ENCODE measurements at places on chromosomes 7 and 10. TPM values are rescaled to one million over a fixed set of nuclear protein-coding genes. Genes with fewer than 3 reads are reported as not detected.

GRCh38 chr10:112526139-112526538 is 79.1 kb downstream of the VTI1A start:
- DNase-seq: no peak

- no peak for DNase-seq
Observed at GRCh38 chr7:6256677-6257535, 15.5 kb downstream of the CYTH3 start.

DNA sequence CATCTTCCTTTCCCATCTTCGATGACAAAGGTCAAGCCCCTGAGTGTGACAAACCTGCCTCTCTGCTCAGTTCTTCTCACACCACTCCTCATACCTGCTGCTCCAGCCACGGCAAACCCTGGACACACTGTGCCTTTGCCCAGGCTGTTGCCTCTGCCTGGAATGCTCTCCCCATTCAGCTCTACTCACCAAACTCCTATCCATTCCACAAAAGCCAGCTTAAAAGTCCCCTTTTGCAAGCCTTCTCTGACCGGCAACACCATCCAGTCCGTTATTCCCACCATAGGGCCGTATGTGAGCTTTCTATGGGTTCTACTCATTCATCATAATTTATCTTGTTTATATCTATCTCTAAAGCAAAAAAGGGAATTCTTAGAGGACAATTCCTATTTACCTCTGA is 15.2 kb downstream of the GFRA1 start:
- DNase-seq: no peak

GRCh38 chr7:5213286-5213645 is 23.2 kb downstream of the WIPI2 start:
- no peak for DNase-seq

- DNase-seq: no peak
Observed at GRCh38 chr10:125953778-125954385, 57.5 kb downstream of the FANK1 start.

Gene EBLN1
- polyA plus RNA-seq: not detected

DNA sequence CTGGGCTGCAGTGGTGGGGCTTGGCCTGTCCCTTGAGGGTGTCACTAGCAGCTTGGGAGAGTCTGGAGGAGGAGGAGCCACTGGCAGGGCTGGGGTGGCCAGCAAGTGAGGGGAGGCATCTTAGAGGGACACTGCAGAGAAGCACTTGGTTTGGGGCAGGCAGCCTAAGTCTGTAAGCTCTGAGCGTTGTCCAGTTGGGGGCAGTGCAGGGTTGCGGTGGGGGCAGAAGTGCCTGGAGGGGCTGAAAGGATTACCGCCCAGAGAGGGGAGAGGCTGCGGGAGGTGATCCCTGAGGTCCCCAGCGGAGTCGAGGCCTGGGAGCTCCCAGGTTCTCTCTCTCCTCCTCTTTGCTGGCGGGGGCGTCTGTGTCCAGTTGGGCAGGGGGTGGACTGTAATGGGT is 7.4 kb downstream of the ADCYAP1R1 start:
- DNase-seq: no peak

DNA sequence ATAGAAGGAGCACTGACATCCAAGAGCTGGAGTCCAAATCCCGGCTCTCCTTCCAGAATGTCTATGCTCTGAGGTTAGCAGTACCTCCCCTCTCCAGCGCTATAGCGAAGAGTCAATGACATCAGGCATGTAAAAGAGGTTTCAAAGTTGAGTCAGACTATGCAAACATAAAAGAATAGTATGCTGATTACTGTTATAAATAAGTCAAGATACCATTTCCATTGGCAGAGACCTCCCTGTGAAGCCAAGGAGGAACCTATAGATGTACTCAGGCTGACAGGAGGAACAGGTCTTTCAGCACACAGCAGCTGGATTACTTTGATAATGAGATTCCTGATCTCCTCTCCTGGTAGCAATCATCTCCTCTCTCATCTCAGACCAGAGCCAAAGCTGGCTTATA is 103.9 kb upstream of the EFCAB10 start:
- DNase-seq: no peak

DNA sequence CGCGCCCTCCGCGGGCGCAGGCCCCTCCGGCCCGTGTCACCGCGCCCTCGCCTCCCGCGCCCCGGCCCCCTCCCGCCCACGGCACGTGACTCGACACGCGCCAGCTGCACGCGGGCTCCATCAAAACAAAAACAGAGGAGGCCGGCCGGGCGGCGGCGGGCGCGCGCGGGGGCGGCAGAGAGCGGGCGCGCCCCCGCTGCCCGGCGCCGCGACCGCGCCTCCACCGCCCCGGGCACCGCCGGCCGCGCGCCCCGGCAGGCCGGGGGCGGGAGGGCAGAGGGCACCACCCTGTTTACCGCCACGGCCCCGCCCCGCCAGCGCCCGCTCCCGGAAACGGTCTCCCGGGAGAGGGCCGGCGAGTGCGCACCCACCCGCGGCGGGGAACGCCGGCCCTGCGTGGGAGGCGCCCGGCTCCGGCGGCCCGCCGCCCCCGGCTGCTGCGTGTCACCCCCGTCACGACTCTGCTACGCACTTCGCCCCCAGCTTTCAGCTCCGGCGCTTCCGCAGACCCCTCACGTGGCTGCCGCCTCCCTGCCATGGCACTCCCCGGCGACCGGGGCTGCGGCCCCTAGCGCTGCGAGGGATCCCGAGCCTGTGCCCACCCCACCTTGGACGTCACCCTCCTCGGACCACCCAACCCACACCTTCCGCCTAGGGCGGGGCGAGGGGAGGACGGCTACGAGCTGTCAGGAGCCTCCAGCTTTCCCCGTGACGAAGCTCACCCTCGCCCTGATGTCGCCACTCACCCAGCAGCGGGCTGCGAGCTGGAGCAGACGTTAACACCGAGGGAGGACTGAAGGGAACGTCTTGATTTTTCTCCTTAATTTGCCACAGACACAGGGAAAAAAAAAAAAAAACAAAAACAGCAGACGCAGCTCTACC is 221.6 kb upstream of the MKLN1 start:
- DNase-seq: peak; percentile 49

DNA sequence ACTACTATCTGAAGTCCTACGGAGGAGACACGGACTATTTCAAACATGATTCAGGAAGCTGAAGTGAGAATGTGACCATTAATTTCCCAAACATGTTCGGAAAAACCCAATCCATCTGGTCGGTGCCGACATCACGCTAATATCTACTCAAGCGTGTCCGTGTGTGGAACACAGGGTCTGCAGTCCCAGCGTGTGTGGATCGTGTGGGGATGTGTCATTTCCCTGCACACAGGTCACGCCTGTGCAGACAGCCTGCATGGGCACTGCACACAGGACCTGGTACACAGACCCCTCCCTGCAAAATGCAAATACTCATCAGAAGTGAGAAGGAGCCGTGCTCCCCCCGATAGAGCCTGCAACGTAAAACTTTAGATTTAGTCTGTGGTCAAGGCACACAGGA is 57.8 kb downstream of the CARD11 start:
- no peak for DNase-seq

DNA sequence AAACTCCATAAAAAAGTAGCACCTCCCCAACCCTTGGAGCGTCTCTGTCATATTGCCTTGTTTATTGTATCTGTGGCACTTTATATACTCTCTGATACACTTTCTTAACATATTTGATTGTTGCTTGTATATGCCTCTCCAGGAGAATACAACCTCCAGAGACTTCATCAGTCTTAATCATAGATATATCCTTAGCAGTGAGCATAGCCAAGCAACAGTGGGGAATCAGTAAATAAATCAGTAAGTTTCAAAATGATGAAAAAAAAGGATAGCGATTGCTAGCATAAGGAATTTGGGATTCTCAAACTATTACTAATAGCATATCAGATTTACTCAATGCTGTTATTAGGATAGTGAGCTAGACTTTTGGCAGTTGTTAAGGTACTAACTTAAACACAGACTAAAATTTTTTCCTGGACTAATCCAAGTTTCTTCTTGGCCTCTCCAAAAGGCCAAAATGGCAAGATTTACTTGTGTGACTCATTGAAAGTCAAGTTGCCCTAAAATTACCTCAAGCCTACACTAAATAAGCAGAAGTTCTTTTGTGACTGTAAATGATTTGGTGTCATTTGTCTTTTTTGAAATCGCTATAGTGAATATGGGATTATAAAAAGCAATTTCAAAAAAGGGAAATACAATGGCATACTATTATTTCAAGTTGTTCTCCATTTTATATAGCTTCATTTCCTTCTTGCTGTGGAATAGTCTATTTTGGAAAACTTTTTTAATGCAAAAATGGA is 177.9 kb downstream of the CHN2 start:
- DNase-seq: no peak

GRCh38 chr7:46960970-46961369 is 620.9 kb downstream of the TNS3 start:
- DNase-seq: no peak

DNA sequence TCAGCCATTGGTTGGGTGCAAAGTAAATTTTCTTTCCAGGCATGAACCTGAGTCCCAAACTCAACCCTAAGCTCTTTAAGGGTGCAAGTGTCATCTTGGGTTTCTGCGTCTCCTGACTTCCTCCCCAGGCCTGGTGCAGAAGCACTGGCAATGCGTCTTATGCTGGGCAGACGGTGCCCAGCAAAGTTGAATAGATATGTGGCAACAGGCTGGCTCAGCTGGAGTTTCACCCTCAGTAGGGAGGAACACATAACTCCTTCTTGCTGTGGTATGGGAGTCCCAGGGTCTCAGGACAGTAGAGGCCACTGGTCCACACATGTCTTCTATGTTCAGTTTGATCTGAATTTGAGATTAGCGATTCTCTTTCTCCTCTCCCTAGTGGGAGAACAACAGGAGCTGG is 181.3 kb downstream of the RPS24 start:
- DNase-seq: no peak

- no peak for DNase-seq
Observed at GRCh38 chr10:44467900-44468299, 83.0 kb upstream of the CXCL12 start.

- DNase-seq: no peak
Observed at GRCh38 chr7:29500719-29501118, 62.9 kb upstream of the PRR15 start.

DNA sequence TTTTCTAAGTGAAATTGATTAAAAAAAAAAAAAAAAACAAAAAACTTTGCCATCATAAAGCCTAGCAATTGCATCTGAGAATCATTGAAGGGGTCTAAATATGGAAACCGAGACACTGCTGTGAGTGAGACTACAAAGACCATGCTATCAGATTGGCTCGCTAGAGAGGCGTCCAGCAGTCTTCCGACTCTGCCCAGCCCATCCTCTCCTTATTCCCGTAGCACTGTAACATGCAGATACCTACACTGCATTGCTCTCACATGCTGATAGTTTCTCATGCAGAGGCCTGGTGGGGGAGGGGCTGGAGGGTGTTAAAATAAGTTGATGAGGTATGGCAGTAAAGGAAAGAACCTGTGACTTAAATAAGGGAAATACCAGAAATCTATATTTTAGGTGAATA is 130.7 kb downstream of the NRF1 start:
- no peak for DNase-seq

Gene ANKRD16
- polyA plus RNA-seq: 10.6 TPM

Gene GDF2
- polyA plus RNA-seq: 0.20 TPM

DNA sequence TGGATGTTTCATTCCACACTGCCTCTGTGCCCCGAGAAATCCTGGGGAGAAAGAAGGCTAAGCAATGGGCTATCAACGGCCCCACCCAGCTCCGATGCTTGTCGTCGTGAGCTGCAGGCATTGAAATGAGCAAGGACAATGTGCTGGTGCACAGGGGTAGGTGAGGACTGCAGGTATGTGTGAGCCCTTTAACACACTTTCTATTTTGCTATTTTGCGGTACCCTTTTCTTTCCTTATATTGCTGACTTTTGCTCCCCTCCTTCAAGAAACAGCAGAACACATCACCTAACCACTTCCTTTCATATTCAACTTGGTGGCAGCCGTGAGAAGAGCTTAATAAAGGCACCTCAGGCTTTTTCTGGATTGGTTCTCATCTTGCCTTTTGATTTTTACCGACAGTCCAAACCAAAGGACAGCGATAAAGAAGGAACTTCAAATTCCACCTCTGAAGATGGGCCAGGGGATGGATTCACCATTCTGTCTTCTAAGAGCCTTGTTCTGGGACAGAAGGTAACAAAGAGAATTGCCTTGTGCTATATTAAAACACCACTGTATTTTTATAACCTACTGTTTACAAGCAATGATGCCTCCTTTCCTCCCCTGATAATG is 39.2 kb downstream of the AIFM2 start:
- no peak for DNase-seq

Gene GBX1
- not detected for polyA plus RNA-seq

DNA sequence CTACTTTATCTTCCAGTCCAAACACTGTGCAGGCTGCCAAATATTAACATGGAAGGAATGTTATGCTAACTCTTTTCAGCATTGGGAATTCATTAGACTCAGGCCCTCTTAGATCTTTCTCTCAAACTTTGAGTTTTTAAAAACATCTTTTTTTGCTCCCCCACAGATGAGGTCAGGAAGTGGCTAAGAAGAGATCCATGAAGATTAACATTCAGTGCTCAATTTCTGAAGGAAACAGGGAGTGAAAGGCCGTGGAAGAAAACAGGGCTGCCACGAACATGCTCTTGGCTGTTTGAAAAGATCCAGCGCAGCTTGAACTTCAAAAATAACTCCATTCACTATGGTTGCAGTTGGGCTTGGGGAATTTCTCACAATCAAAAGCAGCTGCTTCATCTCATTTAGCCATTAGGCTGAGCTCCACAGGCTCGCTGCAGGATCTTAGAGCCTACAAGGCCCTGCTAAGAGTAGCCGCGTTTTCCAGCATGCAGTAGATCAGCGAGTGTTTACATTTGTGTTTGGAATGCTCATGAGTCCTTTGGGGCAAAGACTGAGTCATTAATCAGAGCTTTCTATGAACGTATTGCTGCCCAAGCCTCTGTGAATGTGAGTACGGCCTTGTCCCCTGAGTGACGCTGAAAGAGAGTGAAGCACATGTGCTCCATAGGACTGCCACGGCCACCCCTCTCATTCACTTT is 41.2 kb upstream of the TNS3 start:
- DNase-seq: no peak

DNA sequence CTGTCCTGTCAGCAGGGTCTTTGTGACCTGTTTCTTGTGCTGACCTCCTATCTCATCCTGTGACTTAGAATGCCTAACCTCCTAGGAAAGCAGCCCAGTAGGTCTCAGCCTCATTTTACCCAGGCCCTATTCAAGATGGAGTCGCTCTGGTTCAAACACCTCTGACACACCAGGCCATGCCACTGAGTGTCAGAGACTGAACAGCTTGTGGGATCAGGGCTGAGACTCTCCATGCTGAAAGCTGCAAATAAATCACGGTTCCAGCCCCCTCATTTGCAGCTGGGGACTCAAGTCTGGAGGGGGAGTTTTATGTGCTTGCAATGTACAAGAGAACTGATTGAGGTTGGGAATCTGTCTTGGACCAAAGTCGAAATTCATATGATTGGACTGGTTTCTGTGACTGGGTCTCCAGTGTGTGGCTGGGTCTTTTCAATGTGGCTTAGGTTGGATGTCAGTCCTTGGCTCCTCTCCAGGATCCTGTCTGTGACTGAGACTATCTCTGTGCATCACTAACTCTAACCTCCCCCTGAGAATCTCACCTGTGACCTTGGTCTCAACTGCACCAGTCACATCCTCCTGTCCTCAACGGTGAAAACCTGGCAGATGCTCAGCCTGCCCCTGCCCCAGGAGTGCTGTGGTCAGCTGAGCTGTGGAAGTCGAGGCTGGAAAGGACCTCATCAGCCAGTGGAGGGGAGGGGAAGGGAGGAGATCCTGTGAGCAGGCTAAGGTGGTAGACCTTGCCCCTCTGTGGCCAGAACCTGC is 11.7 kb downstream of the PRF1 start:
- DNase-seq: no peak
